Activated T-helper 1 cell treated with anti-CD3 and anti-CD28 coated beads, Interleukin-12 subunit alpha, Interleukin-12 subunit beta, Interleukin-2, Interleukin-4 antibody, amounts not matched to agents 30 ng/mL and 10 ng/mL and 1 ng/mL, durations not matched to agents 14 hours and 24 hours and 36 hours (primary cell): ENCODE measurements at places on chromosomes 11 and 22.
A peak's percentile ranks its signal among the peaks of the same experiment; 100 is the strongest.

GRCh38 chr11:43944761-43945311 is 2.4 kb downstream of the C11orf96 start:
- H3K4me1 ChIP-seq: peaks cover 24% of the 10 kb centered on the region
- H3K4me3 ChIP-seq: peak overlapping the region; percentile 86
- DNase-seq: peak; percentile 56
- H3K27me3 ChIP-seq: peaks cover 62% of the 10 kb centered on the region
- peak overlapping the region; percentile 40 for H3K27ac ChIP-seq
- H3K36me3 ChIP-seq: peaks cover 2% of the 10 kb centered on the region

- no peak for DNase-seq
- H3K36me3 ChIP-seq: peaks cover 38% of the 10 kb centered on the region
- H3K27me3 ChIP-seq: peaks cover 13% of the 10 kb centered on the region
- no peak overlapping the region for H3K4me3 ChIP-seq
- no peak overlapping the region for H3K27ac ChIP-seq
These were observed 8.5 kb downstream of the PHOX2A start for GRCh38 chr11:72235351-72236057.

DNA sequence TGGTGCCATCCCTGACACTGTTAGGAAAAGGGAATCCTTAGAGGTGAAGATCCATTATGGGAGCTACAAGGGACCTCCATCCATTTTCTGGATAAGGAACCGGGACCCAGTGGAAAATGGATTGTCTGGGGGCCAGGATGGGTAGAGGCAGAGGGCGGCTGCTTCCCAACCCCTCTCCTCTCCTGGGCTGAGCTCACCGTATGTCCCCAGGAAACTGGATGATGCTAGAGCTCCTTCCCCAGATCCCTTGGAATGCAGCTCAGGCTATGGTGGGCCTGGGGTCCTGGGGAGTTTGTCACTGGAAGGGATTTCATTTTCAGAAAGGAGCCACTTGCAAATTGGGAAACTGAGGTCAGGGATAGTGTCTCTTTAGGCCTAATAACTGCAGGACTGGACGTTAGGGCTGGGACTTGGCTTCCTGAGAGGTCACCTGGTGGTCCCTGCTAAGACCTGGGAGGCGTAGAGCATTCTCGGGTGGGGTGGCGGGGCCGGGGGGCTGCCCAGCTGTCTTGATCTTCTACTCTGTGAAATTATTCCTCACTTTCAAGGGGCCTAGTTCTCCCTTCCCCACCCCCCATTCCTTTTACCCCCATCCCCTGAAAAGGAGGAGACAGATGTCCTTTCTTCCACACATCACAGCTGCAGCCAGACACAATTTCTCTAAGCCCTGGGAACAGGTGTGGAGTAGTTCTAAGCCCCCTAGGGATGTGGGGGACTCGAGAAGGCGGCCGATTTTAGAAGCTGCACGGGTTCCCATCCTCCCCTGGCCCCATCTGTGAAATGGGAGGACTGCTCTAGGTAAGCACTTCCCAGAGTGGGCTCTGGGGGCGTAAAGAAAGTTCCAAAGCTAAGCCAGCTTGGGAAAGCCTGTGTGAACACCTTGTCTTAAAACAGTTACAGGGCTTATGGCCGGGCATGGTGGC is 99.8 kb downstream of the PKNOX2 start:
- H3K36me3 ChIP-seq: no peaks in the 10 kb centered on the region
- no peak overlapping the region for H3K4me3 ChIP-seq
- H3K4me1 ChIP-seq: no peaks in the 10 kb centered on the region
- DNase-seq: no peak

DNA sequence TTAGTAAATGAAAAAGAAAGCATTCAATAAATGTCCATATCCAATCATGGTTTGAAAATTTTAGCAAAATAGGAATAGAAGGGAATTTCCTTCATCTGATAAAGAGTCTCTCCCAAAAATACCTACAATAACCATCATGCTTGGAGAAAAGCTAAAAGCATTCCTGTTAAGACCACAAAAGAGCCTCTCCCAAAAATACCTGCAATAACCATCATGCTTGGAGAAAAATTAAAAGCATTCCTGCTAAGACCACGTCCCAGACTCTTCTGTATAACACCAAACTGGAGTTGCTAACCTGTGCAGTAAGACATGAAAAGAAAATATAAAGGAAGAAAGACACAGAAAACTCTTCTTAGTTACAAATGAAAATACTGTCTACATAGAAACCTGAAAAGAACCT is 69.4 kb downstream of the LINC01488 start:
- peaks cover 3% of the 10 kb centered on the region for H3K27me3 ChIP-seq
- H3K4me1 ChIP-seq: peaks cover 10% of the 10 kb centered on the region
- H3K4me3 ChIP-seq: no peak overlapping the region
- no peak for DNase-seq
- peaks cover 2% of the 10 kb centered on the region for H3K36me3 ChIP-seq

GRCh38 chr22:49570032-49570848 is 257.4 kb downstream of the BRD1 start:
- no peaks in the 10 kb centered on the region for H3K4me1 ChIP-seq
- no peak overlapping the region for H3K4me3 ChIP-seq
- no peak for DNase-seq
- H3K36me3 ChIP-seq: no peaks in the 10 kb centered on the region

DNA sequence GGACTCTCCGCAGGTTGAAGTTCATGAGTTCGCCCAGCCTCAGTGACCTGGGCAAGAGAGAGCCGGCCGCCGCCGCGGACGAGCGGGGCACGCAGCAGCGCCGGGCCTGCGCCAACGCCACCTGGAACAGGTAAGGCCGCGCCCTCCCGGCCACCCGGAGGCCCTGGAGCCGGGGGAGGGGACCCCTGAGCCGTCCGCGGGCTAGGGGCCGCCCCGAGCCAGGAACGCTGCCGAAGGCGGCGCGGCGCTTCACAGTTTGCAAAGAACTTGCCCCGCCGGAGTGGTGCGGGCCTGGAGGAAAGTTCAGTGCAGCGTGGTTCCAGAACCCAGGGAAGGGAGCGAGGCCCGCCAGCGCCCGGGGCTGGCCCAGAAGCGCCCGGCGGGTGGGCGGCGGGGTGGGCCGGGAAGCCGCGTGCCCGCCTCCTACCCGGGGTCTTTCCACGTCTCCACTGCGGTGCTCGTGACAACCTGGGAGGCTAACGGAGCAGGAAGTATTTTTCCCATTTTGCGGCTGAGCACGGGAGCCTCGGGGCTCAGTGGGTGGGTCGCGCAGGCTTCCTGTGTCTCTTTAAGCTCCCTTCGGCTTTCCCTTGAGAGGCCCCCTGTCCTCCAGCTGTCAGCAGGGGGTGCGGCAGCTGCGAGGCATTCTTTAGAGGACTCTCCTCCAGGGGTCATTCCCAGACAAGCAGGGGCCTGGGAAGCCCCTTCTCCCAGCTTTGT is 635 bp downstream of the PRR5 start:
- peaks cover 6% of the 10 kb centered on the region for H3K27me3 ChIP-seq
- H3K36me3 ChIP-seq: no peaks in the 10 kb centered on the region
- no peak overlapping the region for H3K27ac ChIP-seq
- H3K4me3 ChIP-seq: peak overlapping the region; percentile 72
- H3K4me1 ChIP-seq: no peaks in the 10 kb centered on the region
- DNase-seq: peak; percentile 6

GRCh38 chr11:117884994-117885393 is 8.5 kb upstream of the FXYD6 start:
- no peak overlapping the region for H3K27ac ChIP-seq
- no peak overlapping the region for H3K4me3 ChIP-seq
- H3K4me1 ChIP-seq: no peaks in the 10 kb centered on the region
- H3K27me3 ChIP-seq: peaks cover 35% of the 10 kb centered on the region

DNA sequence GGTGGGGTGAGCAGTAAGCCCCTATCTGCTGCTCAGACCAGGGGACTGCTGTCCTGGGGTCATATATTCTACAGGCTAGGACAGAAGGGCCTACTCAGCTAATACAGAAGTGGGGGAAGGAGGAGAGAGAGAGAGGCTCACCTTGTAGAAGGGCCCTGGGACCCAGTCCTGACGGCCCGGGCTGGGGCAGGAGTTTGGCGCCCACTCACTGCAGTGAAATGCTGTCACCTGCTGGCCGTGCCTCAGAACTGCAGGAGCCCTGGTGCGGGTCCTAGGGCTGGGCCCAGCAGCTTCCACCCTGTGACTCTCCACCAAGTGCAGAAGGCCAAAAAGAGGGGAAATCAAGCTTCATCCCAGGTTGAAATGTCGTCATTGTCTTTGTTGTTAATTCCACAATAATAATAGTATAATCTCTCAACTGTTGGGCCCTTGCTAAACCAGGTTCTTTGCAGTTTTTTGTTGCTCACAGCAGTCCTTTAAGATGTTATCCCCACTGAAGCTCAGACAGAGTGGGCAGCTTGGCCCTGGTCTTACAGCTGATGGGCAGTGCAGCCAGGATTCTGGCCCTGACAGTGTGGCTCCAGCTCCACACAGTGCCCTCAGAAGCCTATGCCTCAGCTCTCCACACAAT is 29.6 kb downstream of the TRIM29 start:
- no peak overlapping the region for H3K4me3 ChIP-seq
- peak; percentile 30 for DNase-seq
- H3K27me3 ChIP-seq: peaks cover 3% of the 10 kb centered on the region
- H3K4me1 ChIP-seq: no peaks in the 10 kb centered on the region

GRCh38 chr11:121567995-121568394 is 115.2 kb upstream of the SORL1-AS1 start:
- peaks cover 2% of the 10 kb centered on the region for H3K4me1 ChIP-seq
- H3K4me3 ChIP-seq: no peak overlapping the region
- no peak overlapping the region for H3K27ac ChIP-seq
- H3K36me3 ChIP-seq: peaks cover 42% of the 10 kb centered on the region
- DNase-seq: no peak

GRCh38 chr22:21984793-21985192 is 2.2 kb upstream of the TOP3B start:
- H3K36me3 ChIP-seq: no peaks in the 10 kb centered on the region
- H3K4me3 ChIP-seq: peak overlapping the region; percentile 53
- DNase-seq: no peak
- no peak overlapping the region for H3K27ac ChIP-seq

- H3K27ac ChIP-seq: no peak overlapping the region
- no peak overlapping the region for H3K4me3 ChIP-seq
- no peaks in the 10 kb centered on the region for H3K36me3 ChIP-seq
- no peaks in the 10 kb centered on the region for H3K27me3 ChIP-seq
- no peaks in the 10 kb centered on the region for H3K4me1 ChIP-seq
- no peak for DNase-seq
These were observed 1521.4 kb downstream of the BRD1 start for GRCh38 chr22:48306284-48306683.

DNA sequence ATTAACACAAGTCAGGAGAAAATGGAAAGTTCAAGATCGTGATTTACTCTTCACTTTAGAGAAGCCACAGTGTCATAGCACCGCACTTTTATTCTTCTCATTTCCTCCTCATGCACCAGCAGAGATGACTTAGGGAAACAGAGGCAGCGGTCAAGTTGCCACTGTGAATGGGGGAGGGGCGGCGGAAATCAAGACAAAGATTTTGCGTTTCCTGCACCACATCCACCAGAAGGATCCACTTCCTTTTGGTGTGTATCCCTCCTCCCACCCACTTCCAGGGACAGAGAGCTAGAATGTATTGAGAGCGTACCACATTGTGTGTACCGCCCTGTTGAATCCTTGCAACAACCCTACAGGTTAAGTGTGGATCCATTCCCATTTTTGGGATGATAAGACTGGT is 21.8 kb downstream of the TSPAN18 start:
- H3K36me3 ChIP-seq: no peaks in the 10 kb centered on the region
- peaks cover 6% of the 10 kb centered on the region for H3K4me1 ChIP-seq
- peaks cover 3% of the 10 kb centered on the region for H3K27me3 ChIP-seq
- no peak for DNase-seq
- H3K27ac ChIP-seq: no peak overlapping the region
- no peak overlapping the region for H3K4me3 ChIP-seq

DNA sequence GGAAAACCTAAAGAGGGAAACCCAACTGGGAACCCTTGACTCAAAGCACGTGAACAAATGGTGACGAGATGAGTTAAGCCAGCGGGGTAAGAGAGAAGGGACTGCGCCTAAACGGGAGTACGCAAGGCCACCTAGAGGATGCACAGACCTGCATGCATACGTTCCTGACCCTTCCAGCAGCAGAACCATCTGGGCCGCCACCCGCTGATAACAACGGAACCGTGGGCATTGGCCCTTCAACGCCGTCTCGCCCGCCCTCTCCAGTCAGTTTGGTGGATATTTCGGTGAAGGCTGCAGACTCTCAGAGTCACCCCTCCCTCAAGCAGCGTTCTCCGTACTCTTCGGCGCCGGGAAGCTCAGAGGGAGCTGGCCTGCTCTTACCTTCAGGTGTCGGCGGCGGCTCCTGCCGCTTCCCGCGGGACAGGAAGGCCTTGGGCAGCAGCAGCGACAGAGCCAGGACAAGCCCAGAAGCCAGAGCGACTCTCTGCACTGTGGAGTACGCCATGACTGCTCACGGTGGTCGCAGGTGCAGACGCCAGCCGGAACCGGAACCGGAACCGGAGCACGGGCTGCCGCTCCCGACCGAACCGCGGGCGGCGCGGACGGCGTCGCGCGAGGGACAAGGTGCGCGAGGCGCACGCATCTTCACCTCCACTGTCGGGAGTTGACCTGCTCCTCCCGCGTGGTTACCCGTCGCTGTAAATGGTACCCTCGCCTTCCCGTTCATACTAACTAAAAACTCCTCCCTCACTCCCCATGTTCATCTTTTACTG is at the start of gene RIC3:
Gene RIC3, minus strand, starts transcription at position 541 of the 773 bp plus-strand sequence. Its CDS starts 36 bp downstream, at position 505.
- peaks cover 15% of the 10 kb centered on the region for H3K4me1 ChIP-seq
- peak within 1 kb of the TSS; percentile 35 for H3K27ac ChIP-seq
- peak within 1 kb of the TSS; percentile 84 for H3K4me3 ChIP-seq
- DNase-seq: peak; percentile 9
